ENCODE measurements at places on chromosomes 2 and 18.
A peak's percentile ranks its signal among the peaks of the same experiment; 100 is the strongest.

GRCh38 chr2:168336786-168337388, 89.5 kb upstream of the STK39 start:
- DNase-seq, result no peak

GRCh38 chr2:162385536-162385935, 41.6 kb downstream of the GCA start:
- DNase-seq, result no peak

DNA sequence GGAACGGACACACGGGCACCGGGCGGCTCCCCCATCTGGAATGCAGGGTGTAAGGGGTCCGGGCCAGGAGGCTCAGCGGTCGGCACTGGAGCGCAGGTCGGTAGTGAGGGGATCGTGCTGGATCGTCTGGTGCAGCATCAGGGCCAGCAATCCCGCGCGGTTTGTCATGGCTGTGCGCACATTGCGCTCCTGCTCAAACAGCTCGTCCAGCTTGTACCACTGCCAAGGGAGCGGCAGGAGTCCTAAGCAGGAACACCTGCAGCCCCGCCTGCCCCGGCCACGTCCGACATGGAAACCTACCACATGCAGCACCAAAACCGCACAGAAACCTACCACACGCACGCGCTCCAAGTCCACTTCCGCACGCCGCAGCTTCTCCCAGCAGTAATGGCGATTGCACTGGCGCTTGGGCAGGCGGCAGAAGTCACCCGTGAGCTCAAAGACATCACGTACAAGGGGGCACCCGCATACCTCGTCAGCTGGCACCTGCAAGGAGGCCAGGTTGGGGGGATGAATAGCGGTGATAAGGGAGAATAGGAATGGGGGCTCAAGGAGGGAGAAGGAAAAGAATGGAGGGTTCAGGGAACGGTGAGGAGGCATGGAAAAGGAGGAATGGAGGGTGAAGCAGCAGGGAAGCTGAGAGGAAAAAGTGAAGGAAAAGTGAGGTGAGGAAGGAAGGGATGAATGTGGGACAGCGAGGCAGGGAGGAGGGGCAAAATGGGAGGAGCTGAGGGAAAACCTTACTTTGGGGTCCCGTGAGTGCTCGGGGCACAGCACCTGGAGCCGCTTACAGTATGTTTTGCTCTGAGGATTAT, 1.4 kb upstream of the MBD1 start:
- DNase-seq, result no peak

GRCh38 chr2:60992985-60993392, 24.5 kb upstream of the PEX13 start:
- no peak for DNase-seq

DNA sequence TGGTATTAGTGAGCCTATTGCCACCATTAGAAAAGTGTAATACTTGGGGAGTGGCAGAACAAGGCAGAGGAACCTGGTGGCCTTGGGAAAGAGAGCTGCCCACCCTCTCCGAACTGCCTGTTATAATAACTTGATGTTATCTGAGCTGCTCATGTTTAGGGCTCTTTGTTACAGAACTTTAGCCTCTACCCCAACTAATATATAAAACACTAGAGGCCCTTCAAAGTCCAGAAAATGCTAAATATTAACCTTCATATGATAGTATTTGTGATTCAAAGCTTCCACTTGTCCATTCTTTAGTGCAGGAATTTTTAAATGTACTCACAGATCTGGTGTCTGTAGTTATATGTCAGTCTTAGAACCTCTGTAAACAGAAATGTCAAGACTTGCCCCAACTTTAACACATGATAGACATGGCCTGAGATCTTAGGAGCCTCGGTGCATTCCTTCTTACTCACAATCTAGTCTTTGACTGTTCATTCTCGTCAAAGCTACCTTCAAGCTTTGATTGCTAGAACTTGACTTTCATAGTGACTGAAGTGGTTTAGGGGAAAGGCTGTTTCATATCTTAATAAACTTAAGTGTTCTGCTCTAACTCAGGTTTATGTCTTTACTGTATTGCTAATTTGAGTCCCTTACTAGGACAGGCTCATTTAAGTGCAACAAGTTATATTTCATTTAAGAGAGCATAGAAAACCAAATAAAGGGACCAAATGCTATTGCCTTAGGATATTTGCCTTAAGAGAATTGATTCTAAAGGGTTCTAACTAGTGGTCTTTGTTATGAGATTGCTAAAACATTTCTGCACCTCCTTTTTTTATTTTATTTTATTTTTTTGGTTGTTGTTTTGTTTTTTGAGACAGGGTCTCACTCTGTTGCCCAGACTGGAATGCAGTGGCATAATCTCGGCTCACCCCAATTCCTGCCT, 41.6 kb downstream of the DDX1 start:
- no peak for DNase-seq

DNA sequence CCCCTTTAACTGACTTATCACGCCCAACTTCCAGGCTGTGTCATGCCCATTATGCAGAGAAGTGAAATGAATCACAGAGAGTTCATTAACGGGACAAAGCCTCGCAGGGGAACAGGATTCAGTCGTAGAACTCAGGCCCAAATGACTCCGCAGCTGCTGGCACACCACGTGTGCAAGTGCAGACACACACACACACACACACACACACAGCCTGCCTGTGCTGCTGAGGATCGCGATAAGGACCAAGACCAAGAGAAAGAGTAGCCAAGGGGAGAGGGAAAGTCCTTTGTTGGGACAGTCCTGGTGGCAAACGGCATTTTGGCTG, 90.0 kb upstream of the TAF1B start:
- peak; percentile 18 for DNase-seq

- no peak for DNase-seq
Observed at GRCh38 chr2:51813247-51813646, 781.3 kb upstream of the NRXN1 start.

DNA sequence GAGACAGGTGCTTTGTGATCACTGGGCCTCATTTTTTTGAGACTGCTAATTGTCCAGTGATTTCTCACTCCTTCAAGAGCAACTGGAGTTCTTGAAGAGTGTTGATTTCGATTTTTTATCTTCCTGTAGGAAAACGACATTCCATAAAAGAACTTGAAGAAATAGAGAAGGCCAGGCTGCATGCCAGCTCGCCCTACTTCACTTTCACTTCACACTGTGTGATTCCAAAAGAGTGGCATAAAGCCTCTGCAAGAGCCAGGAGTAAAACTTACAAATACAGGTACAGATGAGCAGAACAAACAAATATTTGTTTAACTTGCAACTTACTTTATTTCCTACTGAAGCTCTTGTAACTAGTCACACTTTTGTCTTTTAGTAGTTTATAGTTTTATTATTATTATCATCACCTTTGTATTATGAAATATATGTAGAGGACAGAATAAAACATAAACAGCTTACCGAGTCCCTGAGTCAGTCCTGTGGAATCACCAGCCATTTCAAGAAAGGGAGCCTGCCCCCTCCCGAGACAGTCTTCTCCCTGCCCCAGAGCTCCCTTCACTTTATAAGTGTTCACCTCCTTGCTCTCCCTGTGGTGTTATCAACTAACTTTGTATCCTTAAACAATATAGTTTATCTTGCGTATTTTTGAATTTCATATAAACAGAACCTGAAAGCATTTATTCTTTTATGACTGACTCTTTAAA, 8.7 kb downstream of the FAM228A start:
- DNase-seq, result no peak

DNA sequence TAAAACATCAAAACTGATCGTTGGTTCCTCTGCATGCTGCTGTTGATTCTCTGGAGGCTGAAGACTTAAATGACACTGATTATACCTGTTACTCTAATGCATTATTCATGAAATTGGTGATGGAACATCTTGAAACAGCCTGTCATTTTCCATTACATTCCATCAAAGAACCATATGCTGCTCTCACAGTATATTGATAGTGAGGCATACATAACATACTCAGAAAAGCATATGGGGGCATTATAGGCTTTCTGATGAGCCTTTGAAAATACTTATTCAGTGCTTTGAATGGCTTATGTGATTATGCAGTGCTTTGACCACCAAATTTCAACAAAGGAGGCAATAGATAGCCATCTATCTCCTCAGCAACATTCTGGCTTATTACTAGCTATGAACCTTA, 392.1 kb downstream of the CDH19 start:
- no peak for DNase-seq

- no peak for DNase-seq
Observed at GRCh38 chr2:234682492-234683228, 185.8 kb upstream of the ARL4C start.

DNA sequence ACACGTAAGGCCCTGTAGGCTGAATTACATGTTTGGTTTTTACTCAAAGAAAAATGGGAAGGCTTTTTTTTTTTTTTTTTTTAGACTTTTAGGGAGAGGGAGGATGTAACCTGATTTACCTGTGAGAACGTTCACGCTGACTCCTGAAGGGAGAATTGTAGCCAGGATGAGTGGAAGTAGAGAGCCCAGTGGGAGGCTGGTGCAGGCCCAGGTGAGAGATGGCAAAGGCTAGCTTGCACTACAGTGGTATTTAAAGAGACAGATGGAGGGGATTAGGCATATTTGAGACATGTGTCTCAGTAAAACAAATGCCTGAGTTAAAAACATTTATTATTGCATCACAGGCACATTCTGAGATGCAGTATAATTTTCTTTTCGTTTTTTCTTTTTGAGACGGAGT, 107.9 kb downstream of the CCDC85A start:
- no peak for DNase-seq

GRCh38 chr2:10454505-10454904, 6.4 kb upstream of the ODC1 start:
- no peak for DNase-seq

GRCh38 chr2:152920846-152921245, 202.4 kb downstream of the ARL6IP6 start:
- no peak for DNase-seq

- no peak for DNase-seq
Observed at GRCh38 chr2:43737855-43738254, 36.0 kb upstream of the DYNC2LI1 start.

GRCh38 chr2:233081232-233081730, 21.1 kb downstream of the INPP5D start:
- DNase-seq, result no peak

DNA sequence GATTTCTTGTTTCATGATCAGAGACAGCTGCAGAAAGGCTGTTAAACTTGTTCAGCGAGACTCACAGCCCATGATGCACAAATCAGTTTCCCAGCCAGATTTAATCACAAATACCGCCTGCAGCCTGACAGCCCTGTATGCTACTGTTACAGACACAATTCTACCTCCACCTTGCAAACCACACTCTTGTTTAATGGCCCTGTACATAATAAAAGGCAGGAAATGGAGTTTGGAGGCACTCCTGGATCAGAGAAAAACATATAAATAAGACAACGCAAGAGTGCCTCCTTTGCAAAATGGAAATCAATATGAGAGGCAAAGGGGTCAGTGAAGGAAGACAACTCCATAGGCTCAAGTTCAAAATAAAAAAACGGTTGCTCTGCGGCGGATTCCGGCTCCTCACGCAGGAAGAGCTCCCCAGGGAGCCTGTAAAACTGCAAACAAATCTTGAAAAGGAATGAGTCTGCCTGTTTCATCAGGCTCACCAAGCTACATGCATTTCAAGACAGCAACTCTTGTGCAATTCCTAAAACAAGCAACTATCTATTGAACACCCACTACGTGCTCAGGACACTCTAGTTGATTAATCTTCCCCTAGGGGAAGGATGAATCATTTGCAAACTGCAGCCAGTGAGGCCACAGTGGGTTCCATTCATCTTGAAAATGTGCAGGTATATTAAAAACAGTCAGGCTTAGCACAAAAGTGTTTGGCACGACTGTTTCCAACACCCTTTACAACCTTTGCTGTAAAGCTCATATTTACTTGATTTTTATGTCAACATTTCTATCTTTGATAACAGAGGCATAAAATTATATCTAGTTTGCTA, 37.5 kb downstream of the TBC1D8 start:
- DNase-seq, result no peak
